Trophoblast cell (in vitro differentiated cells and primary cell): ENCODE measurements at places on chromosomes 1 and 21.
A peak's percentile ranks its signal among the peaks of the same experiment; 100 is the strongest.

- no peak for DNase-seq
These were observed 174.5 kb upstream of the RUNX1 start for GRCh38 chr21:35223480-35224156.

DNA sequence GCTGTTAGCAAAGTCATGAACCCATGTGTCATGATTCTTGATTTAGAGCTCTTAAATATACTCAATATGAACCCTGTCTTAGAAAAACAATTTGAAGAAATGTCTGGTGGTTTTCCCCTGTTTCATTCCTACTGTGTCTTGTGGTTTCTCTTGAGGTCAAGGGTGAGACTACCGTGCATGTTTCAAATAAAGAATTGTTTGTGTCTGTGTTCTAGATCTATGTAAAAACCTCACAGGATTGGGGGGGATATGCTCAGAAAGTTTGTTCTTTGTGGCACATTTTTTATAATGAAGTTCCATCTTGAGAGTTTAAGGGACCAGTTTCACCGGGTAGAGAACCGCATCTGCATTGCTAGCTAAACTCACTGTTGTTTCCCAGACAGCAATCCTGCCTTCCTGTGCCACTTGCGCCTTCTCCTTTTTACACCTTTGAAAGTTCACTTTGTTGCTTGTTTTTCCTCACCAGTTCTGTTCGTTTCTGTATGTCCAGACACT, 30.9 kb upstream of the CACYBP start:
- DNase-seq, result peak; percentile 24

GRCh38 chr1:31238612-31238985, 1.1 kb downstream of the NKAIN1 start:
- DNase-seq, result no peak

GRCh38 chr21:25742900-25743299, 8.1 kb downstream of the GABPA start:
- no peak for DNase-seq

GRCh38 chr1:225657462-225657989, 4.6 kb upstream of the ENAH start:
- DNase-seq, result peak; percentile 55

GRCh38 chr1:24118410-24119242, 6.7 kb upstream of the MYOM3 start:
- DNase-seq, result no peak

DNA sequence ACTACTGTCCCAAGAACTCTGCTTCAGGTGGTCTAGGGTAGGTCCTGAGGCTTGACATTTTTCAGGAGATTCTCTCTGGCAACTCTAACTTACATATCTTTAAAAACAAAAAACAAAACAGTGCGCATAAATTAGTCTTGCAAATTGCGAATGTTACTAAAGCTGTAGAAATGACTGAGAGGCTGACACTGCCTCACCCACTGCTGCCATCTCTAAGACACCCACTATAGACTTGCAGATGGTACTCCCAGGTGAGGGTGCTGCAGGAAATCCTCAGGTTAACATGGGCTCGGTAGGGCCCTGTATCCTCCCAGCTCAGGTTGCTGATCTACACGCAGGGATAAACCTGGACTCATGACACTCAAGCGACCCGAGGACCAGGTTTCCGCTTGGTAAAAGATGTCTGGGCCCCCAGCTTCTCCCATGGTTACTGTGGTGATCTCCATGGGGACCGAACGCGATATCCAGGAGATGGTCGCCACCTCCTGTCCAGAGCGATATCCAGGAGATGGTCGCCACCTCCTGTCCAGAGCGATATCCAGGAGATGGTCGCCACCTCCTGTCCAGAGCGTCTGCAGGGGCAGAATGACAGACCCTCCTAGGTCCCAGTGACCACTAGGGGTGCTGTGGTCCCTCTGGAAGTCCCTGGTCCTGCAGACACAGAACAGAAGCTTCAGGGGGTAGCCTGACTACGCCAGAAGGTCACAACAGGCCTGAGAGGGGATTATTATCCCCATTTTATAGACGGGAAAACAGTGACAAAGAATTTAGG, 16.2 kb upstream of the LY9 start:
- DNase-seq, result no peak

DNA sequence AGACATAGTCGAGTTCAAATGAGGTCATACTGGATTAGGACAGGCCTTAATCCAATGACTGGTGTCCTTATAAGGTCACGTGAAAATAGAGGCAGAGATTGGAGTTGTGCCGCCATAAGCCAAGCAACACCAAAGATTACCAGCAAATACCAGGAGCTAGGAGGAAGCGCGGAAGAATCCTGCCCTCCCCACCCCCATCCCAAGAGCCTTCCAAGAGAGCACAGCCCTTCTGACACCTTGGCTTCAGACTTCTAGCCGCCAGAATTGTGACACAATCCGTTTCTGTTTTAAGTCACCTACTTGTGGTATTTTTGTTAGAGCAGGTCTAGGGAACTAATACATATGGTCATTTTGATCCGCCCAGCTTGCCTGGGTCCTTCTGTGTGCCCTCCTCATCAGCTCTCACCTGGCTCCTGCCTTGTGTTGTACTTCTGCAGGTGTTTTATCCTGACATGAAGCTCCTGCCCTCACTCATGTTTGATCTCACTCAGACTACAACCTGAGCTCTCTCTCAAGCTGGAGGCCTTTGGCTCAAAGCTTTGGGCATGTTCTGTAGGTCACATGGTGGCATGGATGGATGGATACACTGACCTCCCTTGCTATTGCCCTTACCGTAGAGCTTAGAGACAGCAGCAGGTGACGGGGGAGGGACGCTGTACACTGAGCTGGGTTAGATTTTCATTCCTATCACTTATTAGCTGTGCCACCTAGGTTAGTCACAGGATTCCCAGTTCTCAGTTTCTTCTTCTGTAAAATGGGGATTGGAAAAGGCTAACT, 10.7 kb upstream of the NUAK2 start:
- DNase-seq, result no peak

DNA sequence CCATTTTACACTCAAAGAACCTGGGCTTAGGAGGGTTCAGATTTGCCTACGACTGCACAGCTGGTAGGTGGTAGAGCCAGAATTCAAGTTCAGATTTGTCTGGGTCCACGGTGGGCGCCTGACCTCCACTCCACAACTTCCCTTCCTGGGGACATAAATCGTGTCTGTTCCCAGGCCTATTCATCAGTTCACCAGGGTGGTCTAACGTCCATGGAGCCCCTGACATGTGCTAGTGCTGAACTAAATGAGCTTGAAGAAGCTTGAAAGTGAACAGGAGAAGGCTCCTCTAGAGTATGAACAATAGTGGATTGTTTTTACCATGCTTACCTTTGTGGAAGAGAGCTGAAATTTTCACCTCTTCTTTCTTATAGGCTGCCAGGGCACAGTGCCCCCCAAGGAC, 32.5 kb upstream of the KIF1B start:
- no peak for DNase-seq

DNA sequence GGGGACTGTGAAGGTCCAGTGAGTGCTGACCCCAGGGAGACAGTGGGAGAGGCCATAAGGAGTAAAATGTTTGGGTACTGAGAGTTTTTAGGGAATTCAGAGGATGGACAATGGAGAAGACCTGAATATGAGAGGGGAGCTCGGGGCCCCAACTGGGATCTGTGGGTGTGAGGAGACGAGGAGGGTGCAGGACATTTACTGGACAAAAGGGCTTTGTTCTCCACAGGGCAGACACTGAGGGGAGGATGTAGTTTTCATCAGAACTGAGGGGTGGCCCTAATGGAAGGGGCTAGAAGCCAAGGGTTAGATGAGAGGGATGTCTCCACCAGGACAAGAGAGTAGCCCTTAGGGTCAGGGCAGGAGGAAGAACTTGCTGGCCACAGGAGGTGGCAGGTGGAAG, 30.0 kb downstream of the TMCC2 start:
- no peak for DNase-seq

GRCh38 chr1:200409203-200409760, 554 bp downstream of the ZNF281 start:
- no peak for DNase-seq

- no peak for DNase-seq
These were observed at the start of gene PCP4L1 for GRCh38 chr1:161258439-161259344. TSS of gene PCP4L1 (plus strand) at chr1:161258745. CDS start at chr1:161258975, 230 bp downstream.

- no peak for DNase-seq
These were observed 66.8 kb upstream of the BACH1 start for GRCh38 chr21:29231756-29232529.

DNA sequence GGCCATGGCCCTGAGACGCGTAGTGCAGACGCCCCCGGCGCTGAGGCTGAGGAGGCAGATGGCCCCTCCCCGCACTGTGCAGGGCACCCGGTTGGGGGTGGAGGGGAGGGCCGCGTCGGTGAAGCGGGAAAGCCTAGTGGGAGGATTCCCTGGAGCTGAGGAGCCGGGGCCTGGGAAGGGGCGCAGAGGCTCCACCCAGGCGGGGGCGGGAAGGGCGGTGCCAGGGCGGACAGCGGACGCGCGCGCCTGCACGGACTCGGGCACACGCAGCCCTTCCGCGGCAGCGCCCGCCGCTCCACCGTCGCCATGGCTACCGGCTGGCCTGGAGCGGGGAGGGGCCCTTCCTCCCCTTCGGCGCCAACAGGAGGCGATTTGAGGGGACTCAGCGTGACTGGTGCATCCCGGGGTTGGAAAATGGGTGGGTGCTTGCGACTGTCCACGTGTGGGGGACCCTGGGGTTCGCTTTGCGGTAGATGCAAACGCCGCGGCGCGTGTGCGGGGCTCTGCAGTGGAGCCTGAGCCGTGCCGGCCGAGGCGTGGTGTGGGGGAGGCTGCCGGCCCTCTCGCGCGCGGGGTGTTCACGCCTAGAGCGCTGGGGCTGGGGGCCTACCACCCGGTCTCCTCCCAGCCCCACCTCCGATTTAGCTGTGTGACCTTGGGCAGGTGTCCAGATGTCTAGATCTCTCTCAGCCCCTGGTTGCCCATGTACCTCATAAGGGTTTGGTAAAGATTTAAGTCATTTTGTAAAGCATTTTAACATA, 35.1 kb downstream of the PTPRF start:
- DNase-seq, result no peak

DNA sequence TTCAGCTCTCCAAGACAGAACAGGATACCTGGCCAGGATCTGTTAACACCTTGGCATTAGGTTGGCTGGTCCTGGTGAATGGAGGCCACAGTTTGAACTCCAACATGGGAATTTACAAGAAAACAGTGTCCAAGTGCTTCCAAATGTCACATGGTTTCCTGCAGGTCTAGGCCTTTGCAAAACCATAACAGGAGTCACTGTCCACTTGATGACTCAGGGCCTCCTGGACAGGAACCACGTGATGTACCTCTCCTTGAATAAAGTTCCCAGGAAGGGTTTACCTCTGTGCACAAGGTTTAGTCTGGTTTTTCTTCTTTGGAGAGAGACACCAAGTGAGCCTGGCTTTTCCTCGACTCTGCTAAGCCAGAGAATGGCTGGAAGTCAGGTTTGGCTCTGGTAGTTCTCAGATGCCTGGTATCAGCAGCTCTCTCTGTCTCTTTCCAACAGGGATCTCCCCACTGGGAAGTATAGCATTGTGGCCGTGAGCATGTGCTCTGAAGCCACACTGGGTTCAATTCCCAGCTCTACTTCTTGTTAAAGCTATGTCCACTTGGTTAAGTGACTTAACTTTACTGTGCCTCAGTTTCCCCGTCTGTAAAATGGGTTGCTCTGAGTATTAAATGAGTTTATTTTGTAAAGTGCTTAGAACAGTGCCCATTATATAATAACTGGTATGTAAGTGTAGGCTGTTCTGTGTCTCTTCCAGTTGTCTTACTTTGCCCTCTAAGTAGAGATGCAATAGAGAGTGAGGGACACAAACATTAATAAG, 27.3 kb upstream of the TMEM61 start:
- peak; percentile 26 for DNase-seq

DNA sequence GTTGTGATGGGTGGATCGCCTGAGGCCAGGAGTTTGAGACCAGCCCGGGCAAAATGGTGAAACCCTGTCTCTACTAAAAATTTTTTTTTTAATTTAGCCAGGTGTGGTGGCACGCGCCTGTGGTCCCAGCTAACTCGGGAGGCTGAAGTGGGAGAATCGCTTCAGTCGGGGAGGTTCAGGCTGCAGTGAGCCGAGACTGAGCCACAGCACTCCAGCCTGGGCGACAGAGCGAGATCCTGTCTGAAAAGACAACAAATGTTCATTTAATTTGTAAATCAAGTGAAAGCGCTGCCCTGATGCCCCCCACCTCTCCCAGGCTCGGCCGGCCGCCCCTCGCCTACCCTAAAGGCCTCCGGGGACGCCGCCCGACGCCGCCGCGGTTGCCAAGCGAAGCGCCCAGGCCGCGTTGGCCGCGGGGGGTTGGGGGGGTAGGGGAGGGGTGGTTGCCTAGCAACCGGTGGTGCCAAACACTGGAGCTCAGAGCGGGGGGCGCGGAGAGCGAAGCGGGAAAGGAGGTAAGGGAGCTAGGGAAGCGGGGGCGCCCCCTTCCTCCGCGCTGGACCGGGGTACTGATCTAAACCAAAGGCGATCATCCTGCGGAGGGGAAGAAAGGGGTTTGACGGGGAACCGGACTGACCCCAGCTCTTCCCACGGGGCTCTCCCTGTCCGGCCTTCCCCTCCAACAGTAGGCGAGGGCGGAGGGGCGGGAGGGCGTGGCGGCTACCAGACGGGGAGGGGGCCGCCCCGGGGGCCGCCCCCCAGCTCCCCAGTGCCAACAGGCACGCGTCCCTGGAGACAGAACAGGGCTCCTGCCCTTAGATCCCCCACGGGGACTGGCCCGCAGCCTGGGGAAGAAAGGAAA, at the start of gene TEKT2:
TEKT2 (plus strand) TSS at position 460 of the 862 bp plus-strand sequence. CDS start 828 bp downstream, outside the sequence.
- DNase-seq, result no peak

DNA sequence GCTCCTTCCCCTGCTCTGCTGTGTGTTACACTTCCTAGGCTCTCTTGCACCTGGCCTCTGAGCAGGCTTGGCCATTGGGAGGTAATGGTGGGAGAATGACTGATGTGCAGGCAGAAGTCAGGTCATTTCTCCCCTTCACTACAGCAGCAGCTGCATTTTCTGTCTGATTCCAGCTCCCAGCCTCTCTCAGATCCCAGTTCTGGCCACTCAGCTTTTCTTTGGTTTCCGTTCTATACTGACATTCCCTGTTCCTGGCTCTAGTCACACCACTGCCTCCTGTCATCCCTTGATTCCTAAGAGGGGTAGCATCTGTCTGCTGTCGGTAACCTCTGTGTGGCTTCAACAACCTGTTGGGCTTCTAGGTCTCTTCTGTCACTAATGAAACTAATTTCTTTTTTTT, 127.7 kb upstream of the HOOK1 start:
- DNase-seq, result no peak

DNA sequence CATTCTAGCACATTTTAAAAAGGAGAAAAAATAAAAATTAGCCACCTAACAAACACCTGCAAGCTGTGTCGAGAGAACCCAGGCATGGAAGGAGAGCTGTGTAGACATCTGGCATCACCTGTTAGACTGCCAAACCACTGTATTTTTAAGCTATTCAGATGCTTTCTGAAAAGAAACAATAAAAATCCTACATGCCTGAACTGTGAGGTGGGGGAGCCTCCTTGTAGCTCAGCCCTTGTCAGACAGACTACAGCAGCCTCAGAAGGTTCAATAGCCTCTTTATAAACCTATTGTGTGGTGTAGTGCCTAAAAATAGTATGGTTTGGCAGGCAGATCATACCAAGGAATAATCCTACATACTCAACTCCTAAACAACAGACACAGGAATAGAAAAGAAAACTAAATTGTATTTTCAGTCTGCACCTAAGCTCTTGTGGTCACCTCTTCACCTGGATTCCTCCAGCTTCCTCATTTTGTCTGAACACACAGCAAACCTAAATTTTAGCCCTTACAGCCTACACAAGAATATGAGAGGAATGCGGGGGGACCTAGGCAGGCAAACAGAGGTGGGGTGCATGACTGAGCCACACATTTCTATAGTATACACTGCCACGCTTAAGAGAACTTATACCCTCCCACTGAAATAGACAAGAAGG, 67.0 kb downstream of the SIPA1L2 start:
- DNase-seq, result no peak
